T-helper 1 cell (primary cell): ENCODE measurements at places on chromosomes 6 and 20.

- DNase-seq: peak; percentile 93
Measured at GRCh38 chr20:46990017-46990595, 95.5 kb downstream of the EYA2 start.

GRCh38 chr20:35665949-35666288, 1.2 kb upstream of the CPNE1 start:
- no peak for DNase-seq

DNA sequence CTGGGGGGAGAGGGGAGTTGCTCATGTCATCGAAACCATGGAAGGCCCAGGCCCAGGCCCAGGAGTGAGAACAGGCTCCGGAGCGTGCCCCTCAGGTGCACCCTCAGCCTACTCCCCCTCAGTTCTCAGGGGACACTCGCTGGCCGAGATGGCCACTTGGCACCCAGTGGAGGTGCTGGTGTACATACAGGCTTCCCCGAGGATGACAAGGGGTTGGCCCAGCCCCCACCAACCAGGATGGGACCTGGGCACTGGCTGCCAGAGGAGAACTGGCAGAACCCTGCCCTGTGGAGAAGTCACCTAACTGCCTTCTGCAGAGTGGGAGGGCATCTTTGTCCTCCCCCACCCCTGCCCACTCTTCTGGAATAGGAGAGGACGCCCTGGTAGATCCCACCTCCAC, 9.5 kb downstream of the NKX2-2 start:
- DNase-seq: no peak

GRCh38 chr6:25671652-25672051, 19.6 kb downstream of the SCGN start:
- DNase-seq: no peak

- no peak for DNase-seq
Measured at GRCh38 chr20:38267296-38267695, 6.8 kb upstream of the KIAA1755 start.

GRCh38 chr20:10672624-10673127, 1.1 kb downstream of the JAG1 start:
- peak; percentile 41 for DNase-seq

GRCh38 chr6:69976591-69977090, 110.3 kb downstream of the COL19A1 start:
- DNase-seq: no peak

DNA sequence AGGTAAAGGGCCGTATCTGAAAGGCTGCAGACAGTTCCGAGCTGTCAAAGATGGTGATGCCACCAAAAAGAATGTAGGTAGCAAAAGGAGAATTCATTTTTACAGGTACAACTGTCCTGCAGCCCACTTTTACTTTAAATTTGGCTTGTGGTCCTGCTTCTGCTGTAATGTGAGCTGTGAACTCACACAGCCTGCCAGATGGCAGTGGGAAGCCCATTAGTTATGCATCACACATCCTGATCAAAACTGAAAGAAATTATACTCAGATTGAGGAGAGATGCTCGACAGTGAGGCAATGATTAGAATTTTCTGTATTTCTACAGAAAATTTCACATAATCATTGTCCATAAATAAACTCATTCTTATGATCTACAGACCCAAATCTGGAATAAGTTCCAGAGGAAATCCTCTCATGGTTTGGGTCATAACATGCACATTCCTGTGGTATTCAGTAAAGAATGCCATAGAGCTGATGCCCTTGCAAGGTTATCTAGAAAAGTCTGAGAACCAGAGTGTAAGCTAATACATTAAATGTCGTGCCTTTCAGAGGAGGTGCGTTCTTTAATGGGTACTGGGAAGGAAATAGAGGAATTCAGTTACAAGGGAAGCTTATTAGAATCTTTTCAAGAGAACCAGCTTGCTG, 23.9 kb upstream of the E2F3 start:
- no peak for DNase-seq

GRCh38 chr6:75196081-75196687, 9.7 kb downstream of the COL12A1 start:
- DNase-seq: no peak

DNA sequence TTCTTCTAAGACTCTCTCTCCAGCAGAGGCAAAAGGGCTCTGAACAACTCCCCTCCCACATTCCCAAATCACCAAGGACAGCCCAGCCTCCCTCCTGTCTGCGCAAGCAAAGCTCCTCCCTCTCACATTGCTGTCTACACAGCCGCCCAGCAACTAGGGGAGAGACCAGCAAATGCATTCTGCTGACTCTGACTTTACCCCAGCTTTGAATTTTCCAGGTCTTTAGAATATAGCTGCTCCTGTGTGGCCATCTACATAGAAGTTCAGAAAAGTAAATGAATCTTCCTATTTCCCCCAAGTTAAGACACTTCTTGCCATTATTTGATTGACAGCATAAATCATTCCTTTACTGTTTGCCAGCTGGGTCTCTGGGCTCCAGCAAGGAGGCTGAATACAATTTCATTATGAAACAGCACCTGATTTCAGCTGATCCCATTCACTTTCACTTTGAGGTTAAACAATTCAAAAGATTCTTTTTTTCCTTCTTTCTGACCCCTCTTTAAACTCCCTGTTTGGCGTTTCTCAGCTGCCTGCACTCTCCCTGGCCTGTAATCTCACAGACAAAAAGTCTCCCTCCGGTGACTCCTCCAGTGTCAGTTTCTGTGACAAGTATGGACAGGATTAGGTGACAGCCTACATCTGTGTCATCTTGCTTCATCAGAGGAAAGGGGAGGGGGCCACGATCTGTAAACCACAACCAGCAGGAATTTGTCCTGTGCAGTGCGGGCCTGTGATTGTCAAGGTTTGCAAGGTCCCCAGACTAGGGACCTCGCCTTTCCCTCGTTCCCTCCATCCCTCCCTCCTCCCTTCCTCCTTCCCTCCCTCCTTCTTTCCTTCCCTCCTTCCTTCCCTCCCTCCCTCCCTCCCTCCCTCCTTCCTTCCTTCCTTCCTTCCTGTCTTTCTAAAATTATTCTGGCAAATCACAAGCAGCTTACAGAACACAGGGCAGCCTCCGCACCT, 205.6 kb upstream of the RIN2 start:
- no peak for DNase-seq

GRCh38 chr6:141464896-141465295, 667.8 kb upstream of the GJE1 start:
- no peak for DNase-seq

DNA sequence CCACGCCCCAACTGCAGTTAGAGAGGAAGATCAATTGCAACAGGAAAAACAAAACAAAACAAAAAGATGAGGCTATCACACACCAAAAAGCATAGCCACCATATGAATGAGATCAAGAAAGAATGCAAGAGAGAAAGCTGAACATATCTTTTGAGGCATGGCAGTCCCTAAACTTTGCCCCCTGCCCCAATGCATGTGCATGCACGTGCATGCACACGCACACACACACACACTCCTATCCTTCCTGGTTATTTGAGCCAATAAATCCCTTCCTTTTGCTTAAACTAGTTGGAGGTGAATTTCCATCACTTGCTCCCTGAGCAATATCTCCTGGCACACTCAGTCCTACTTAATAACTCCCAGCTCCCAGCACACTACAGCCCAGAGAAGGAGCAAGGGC, 48.6 kb upstream of the FOXP4 start:
- no peak for DNase-seq

DNA sequence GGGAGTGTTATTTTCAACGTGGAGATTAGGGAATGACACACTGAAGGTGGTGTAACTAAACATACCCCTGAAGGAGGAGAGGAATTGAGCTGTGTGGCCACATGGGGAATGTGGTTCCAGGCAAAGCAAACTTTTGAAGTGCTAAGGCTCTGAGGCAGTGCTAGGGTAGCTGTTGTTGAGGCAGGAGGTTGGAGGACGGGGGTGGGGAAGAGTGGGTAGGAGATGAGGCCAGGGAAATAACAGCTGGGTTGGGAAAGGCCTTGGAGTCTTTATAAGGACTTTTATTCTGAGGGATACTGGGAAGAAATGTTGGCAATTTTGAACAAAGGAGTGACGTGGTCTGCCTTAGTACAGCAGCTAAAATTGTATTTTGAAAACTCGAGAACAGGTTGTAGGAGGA, 13.0 kb downstream of the RPRD1B start:
- no peak for DNase-seq

- DNase-seq: no peak
Measured at GRCh38 chr6:106069478-106069877, 16.7 kb upstream of the PRDM1 start.

GRCh38 chr6:89927791-89928550, 33.7 kb downstream of the GJA10 start:
- DNase-seq: no peak

- no peak for DNase-seq
Measured at GRCh38 chr6:26105109-26105730, 18.0 kb downstream of the HFE start.

DNA sequence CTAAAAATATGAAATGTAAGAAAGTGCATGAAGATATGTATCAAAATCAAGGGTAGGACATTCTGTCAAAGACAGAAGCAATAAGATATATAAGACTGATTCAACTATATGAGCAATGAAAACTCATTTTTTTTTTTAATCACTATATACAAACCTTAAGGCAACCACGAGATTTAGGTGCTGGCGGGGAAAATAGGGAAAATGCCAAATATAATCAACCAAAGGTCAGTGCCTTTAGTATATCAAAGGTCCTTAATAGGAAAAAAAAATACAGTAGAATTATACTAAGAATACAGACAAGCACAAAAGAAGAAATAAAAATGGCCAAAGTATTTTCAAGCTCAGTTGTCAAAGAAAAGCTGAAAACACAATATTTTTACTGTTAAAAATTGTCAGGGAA, 24.1 kb downstream of the SUPT3H start:
- DNase-seq: no peak

GRCh38 chr20:19981031-19981451, 36.1 kb upstream of the NAA20 start:
- DNase-seq: no peak

DNA sequence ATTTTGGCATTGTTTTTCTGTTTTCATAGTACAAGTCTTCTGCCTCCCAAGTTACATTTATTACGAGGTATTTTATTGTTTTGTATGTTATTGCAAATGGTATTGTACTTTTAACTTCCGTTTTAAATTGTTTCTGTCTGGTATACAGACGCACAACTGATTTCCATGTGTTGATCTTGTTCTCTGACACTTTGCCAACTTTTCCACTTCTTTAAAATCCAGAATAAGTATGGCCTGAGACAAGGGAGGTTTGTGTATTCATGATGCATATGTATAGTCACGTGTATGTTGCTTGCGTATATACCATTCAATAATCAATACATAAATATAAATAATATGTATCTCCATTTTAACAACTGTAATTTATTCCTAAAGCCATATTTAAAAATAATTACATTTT, 41.2 kb downstream of the THBS2 start:
- DNase-seq: no peak

- DNase-seq: no peak
Measured at GRCh38 chr6:150813993-150814359, 51.5 kb upstream of the MTHFD1L start.

- no peak for DNase-seq
Measured at GRCh38 chr6:169850746-169851145, 99.3 kb downstream of the ERMARD start.

- no peak for DNase-seq
Measured at GRCh38 chr20:1696521-1697209, 39.1 kb upstream of the SIRPG start.

DNA sequence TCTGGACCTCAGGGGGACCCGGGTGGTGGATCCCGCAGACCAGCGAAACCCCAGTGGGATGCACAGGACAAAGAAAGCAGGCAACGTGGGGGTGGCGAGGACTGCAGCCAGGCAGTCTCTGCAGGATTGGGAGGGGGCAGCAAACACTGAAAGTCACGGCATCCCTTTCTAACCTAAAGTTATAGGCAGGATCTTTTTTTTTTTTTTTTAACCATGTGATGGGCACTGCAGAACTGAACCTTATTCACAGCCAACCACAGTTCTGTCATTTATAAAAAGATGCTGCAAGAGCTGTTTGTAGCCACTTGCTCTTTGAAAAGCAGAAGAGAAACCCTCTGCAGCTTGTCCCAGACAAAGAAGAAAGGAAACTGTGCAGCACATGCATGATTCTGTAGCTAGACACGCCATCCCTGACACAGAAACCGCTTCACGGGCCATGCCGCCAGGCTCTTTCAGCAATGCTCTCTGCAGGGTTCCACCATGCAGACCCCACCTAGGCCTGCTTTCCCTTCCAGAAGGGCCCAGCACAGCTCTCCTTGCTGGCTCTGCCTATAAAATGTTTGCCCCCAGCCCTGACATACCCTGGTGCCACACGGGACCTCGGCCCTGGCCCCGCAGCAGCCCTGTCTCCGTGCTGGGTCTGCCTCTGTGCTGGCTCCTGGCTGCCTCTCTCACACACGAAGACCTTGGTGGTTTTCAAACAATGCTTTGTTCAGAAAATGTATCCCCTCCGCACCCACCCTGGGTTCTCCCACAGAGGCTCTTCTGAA, 70.8 kb downstream of the PYGB start:
- no peak for DNase-seq

DNA sequence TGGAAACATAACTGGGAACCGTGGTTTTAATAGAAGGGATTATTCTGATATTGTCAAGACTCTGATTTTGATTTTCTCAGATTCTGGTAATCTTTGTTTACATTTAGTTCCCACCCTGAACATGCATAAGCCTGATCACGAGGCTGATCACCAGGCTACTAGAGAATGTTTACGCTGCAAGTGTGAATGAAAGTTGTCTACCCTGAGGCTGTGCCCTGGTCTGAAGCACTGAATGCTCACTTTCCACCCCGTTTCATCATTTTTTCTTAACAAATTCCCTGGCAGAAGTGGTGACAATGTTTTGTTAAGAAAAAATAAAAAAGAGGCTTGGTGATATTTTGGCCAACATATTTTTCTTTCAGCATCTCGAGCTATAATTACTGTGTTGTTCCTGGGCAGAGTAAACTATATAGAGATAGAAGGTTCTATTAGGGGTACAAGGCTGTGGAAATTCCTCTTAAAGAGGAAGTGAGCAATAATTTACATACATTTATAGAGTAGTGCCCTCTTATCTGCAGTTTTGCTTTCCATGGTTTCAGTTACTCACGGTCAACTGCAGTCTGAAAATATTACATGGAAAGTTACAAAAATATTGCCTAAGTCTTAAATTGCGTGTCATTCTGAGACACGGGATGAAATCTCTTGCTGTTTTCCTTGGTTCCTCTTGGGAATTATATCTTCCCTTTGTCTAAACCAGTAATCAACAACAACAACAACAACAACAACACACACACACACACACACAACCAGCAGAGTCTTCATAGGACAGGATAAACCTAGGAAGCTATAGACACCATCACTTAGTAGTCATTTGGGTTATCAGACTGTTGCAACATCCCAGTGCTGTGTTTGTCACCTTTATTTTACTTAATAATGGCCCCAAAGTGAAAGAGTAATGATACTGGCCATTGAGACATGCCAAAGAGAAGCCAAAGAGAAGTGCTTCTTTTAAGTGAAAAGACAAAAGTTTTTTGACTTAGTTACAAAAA, 566.6 kb upstream of the CITED2 start:
- no peak for DNase-seq

DNA sequence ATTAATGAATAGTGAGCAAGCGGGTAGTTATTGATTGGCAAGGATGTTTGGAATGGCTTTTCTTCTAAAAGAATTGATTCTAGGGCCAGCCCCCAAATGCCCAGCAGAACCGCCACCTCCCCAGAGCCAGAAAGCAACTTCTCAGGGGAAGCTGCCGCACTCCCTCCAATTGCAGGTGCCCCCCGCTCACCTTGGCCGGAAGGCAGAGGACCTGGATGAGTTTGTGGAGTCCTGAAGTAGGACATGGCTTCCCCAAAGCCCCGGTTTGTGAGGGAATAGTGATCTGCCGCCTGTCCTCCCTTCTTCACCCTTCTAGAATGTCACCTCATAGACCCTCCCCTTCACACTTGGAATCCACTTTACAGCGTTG, at the start of gene SPATA25:
Gene SPATA25, minus strand, starts transcription at position 277 of the 370 bp plus-strand sequence. Its CDS starts 32 bp downstream, at position 245.
- no peak for DNase-seq

- DNase-seq: peak; percentile 59
Measured at GRCh38 chr6:16769131-16769985, 8.1 kb upstream of the ATXN1 start.
